ENCODE measurements at places on chromosomes 6 and 20.

DNA sequence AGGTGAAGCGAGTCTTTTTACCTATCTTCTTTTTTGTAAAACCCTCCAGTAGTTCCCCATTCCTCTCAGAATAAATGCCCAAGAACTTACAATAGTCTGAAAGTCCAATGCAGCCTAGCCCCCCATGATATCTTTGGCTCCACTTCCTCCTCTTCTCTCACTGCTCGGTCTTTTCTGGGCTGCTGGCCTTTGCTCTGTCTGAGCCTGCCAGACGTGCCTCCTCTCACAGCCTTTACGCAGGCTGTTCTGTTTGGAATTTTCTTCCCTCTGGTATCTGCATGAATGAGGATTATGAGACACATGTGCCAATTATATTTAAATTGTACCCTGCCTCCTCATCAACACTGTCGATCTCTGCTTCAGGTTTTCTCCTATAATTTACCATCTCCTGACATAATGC, 174.1 kb downstream of the EYA4 start:
- DNase-seq: no peak

DNA sequence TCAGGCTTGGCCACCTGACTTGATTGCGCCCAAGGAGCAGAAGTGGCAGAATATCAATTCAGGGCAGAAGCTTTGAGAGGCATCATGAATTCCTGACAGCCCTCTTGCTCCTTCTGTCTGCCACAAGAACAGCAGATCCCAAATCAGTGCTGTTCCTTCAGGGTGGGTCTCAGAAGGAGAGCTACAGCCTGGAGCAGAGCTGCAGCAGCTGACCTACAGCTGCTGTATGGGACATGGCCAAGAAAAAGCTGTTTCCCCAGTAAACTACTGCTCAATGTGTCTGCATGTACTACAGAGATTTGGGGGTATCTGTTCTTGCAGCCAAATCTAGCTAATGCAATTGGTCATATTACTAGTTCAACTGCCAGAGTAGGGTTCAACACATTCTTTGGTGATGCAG, 69.0 kb downstream of the SLC22A3 start:
- DNase-seq: no peak

GRCh38 chr6:52081237-52081636, 6.2 kb downstream of the PKHD1 start:
- DNase-seq: no peak

DNA sequence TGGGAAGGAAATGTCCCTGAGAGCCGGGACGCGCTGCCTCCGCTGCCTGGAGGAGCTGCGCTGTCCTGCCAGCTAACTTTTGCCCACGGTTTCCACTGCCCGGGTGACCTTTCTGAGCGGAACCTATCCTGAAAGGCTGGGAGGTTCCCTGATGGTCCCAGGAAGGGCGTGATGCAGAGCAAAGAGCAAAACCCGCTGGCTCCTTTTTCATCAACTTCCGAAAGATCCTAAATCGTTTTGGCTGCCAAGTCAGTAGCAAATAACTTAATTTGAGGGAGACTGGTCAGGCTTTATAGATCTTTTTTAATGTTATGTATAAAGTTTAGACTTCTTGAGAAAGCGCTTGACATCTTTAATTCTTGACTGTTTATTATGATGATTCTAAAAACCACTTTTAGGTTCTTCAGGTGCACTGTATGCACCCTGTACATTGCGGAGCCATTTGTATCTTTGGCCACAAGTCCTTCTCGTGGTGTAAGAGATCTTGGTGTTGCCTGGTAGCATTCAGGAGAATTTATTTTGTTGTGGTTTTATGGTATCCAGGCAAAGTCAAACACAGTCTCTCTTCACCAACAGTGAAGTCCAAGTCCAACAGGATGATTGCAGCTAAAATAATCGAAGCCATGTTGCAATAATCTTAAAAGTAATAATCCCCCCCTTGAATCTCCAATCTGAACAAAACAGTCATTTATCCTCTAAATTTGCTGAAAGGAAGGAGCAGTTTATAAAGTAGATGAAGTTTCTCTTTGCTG, at the start of gene SYNE1:
Gene SYNE1 (minus strand): TSS at position 67 of the 752 bp plus-strand sequence. CDS start 9,031 bp downstream, outside the sequence.
- no peak for DNase-seq

DNA sequence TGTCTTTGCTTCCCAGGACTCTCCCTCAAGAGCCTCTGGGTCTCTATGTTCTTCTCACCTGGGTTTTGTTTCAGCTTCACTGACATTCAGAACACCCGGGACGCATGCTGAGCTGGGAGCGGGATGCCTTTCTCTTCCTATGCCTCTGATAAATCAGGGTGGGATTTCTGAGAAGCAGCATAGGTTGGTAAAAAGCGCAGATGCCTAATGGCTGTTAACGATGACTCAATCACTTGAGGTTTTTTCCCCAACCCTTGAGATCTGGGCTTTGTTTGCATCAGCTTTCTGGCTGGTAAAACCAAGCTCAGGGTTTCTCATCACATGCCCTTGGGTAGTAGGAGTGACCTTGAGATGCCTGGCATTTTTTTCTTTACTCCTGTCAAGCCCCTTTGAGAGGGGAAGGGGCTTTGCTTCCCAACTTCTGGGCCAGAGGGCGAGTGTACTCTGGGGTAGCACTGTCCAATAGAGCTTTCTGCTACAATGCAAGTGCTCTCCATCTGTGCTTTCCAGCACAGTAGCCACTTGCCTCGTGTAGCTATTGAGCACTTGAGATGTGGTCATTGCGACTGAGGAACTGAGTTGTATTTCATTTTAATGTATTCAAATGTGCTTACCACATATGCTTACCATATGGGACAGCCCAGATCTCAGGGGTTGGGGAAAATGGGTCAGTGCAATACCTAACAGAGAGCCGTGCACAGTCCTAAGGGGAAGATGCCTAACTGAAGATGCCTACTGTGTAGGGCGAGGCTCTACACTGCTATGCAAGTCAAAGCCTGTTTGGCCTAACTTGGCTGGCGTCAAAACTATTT, 69.1 kb downstream of the PPP1R14C start:
- DNase-seq: peak; percentile 39

DNA sequence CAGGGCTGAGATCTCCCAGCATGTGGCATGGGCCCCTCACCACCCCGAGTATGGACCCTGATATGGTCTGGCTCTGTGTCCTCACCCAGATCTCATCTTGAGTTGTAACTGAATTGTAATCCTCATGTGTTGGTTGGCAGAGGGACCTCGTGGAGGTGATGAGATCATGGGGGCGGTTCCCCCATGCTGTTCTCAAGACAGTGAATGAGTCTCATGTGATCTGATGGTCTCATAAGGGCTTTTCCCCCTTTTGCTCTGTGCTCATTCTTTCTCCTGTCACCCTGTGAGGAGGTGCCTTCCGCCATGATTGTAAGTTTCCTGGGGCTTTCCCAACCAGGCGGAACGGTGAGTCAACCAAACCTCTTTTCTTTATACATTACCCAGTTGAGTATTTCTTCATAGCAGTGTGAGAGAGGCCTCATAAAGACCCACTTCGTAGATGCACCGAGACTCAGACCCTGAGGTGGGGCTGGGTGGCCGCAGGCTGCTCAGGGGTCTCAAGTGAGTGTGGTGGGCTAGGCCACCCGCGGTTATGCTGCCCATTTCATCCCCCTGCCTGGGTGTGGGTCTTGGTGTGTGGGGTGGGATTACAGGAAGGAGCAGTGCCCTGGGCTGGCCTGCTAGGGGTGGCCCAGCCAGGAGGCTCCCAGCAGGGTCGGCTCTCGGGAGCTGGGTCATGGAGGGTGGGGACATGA, 26.2 kb upstream of the GATA5 start:
- DNase-seq: no peak

DNA sequence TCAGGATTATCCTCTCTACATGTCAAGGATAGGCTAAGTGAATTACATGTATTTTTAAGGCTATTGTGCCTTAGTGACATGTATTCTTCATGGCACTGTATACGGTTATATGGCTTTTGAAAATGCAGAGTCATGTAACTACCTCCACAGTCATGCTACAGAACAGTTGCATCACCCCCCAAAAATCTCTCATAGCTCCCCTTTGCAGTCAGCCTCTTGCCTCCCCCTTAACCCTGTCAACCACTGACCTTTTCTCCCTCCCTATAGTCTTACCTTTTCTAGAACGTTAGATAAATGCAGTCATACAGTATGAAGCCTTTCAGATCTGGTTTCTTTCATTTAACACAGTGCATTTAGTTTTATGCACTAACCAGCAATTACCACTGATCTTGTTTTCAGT, 10.3 kb upstream of the RNF24 start:
- no peak for DNase-seq

GRCh38 chr6:11439017-11439420, 98.5 kb upstream of the TMEM170B start:
- no peak for DNase-seq

DNA sequence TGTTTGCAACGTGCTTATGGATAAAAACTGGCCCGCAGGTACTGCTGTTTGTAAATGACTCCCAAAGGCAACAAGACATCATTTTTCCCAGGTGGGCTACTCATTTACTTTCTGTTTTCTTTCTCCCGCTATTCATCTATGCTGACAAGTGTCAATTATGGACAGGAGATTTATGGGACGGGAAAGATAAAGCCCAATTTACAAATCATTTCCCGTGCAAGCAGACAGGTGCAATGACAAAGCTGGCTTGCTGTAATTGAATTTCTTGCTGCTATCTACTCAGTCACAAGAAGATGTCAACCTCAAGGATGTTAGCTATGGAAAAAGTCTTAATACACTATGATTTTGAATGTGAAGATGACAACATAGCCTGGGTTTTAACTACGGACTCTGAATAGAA, 125.5 kb downstream of the EPHA7 start:
- no peak for DNase-seq

DNA sequence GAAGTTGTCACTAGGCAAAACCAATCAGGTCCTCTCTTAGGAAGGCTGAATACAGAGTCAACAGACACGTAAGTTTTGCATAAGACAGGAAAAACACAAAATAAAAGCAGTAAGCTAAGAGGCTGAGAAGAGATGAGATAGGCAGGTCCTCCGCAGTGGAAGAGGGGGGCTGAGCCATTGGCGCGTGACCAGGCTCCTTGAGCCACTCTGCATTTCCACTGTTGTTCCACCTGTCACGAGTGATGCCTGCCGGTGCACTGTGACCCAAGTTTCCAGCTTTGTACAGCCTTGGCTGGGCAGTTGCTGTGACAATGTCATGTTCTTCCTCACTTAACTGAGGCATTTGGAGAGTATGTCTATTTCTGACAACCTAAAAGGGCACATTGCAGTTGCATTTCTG, 58.6 kb downstream of the NUDT3 start:
- no peak for DNase-seq

GRCh38 chr6:30913721-30914075, 340 bp upstream of the VARS2 start:
- DNase-seq: no peak

DNA sequence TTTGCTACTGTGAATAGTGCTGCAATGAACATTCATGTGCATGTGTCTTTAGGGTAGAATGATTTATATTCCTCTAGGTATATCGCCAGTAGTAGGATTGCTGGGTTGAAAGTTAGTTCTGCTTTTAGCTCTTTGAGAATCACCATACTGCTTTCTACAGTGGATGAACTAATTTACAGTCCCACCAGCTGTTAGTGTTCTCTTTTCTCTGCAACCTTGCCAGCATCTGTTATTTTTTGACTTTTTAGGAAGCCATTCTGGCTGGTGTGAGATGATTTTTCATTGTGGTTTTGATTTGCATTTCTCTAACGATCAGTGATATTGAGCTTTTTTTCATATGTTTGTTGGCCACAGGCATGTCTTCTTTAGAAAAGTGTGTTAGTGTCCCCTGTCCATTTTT, 40.0 kb downstream of the PLG start:
- no peak for DNase-seq

DNA sequence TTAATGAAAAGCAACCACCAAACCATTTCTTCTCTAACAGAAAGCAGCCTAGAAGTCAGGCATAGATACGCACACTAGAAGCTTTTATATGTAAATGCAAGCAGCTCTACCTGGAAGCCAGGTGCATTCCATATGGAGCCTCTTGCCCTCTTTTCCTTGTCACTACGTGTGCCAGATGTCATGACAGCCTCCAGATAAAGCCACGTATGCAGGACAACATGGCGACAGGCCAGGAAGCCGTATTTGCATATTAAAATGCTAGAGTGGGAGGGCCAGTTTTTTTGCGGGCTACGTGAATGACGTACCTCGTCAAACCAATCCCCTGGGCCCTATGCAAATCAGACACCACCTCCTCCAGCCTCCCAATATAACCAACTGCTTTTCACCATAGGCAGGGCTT, 308.1 kb upstream of the SPTLC3 start:
- no peak for DNase-seq

DNA sequence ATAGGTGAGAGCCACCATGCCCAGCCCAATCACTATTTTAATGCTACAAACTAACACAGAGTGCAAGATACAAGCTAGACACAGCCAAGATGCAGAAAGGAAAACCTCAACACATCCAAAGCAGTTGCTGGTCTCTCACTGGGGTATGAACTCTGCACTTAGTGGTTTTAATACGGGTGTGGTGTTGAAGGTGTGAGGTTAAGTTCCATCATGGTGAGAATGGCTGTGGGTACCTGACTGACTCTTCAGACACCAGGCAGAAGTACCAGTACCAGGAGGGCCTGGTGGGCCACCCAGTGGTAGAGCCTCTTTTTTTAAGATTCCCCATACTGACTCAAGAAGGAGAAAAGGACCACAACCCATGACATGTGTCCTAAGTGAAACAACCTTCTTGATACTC, 13.0 kb downstream of the GNAS-AS1 start:
- no peak for DNase-seq

DNA sequence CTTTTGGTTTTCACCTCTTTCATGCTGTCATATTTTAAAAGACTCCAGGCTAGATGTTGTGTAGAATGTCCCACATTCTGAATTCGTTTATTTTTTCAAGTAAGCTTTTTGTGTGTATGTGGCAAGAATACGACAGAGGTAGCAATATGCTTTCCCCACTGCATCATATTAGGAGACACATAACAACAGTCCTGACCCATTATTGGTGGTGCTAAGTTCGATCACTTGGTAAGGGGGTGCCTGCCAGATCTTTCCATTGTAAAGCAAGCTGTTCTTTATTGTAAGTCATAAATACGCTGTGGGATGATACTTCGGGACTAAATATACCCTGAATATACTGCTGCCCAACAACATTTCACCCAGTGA, 588 bp upstream of the NCOA3 start:
- DNase-seq: no peak

GRCh38 chr6:124052120-124052519, 248.5 kb downstream of the NKAIN2 start:
- DNase-seq: no peak

GRCh38 chr6:108748959-108749358, 99.3 kb upstream of the ARMC2 start:
- DNase-seq: no peak

- no peak for DNase-seq
Observed at GRCh38 chr6:4806337-4806725, 30.1 kb downstream of the CDYL start.
